Activated T-helper 1 cell treated with anti-CD3 and anti-CD28 coated beads, Interleukin-12 subunit alpha, Interleukin-12 subunit beta, Interleukin-2, Interleukin-4 antibody, amounts not matched to agents 30 ng/mL and 10 ng/mL and 1 ng/mL, durations not matched to agents 14 hours and 24 hours and 36 hours (primary cell): ENCODE measurements at places on chromosomes 7 and 10. TPM values are rescaled to one million over a fixed set of nuclear protein-coding genes. Genes with fewer than 3 reads are reported as not detected.

The HYCC1 gene
- total RNA-seq: 36.8 and 45.7 TPM in 2 replicates

The RAMP3 gene
- total RNA-seq: not detected in 2 replicates

The KLF14 gene
- not detected in 2 replicates for total RNA-seq

The PLCE1 gene
- total RNA-seq: not detected in 2 replicates

The SPACDR gene
- 2.8 and 2.9 TPM in 2 replicates for total RNA-seq

The GRID1 gene
- not detected in 2 replicates for total RNA-seq

The ATP5F1C gene
- total RNA-seq: 316 and 329 TPM in 2 replicates

The DGKI gene
- 27.3 and 30.2 TPM in 2 replicates for total RNA-seq

DNA sequence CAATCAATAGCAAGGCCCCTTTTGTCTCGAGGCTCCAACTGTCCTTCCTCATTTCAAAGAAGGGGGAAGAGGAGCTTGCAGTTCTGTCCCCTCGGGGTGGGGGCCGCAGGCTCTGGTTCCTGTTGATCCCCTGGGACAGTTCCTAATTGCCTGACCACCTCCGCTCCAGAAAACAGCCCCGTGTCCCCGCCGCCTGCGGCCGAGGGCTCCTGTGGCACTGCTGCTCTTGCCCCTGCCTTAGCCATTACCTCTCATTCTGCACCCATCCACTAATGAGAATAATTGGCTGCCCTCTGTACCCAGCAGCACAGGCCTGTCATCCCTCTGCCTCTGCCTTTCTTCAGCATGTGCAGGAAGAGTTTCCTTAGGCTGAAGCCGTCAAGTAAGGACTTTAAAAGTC is 668.3 kb upstream of the FOXK1 start:
- no peak for DNase-seq

- peak; percentile 41 for DNase-seq
Observed at GRCh38 chr10:102729029-102730026, 14.4 kb upstream of the WBP1L start.

GRCh38 chr7:41979834-41980307 is 257.1 kb downstream of the GLI3 start:
- DNase-seq: no peak

DNA sequence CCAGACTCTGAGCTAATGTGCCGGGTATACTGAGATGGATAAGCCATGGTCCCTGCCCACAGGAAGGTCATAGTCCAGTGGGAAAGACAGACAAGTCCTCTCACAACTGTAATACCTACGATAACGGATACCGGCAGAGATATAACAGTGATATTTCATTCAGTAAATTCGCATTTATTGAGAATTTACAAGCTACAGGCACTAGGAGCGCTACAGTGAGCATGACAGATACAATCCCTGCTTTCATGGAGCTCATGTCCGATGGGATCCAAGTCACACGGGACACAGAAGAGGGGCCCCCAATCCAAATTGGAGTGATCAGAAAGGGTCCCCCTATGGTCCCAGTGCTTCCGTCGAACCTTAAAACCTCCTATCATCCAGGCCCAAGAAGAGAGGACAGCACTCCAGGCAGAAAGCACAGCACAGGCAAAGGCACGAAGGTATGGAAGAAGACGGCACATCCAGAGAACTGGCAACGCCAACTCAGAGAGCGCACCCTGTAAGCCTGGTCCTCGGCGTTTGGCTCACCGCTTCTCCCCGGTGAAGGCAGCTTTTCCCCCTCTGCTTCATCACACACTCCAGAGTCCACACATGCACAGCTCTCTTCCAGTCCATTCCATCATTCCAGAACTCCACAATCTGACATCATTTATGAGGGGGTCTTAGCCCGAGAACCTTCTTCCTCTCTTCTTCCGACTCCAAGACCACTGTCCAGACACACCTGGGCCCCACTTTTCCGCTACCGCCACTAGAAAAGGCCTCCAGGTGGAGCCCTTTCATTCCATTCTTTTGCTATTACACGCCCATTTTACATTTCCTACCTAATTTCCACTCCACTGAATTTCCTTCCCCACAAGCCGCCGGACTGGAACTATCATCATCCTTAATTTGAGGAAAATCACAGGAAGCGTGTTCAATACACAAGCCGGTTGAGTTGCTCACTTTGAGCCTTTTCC is 47.8 kb upstream of the NKX2-3 start:
- DNase-seq: no peak

DNA sequence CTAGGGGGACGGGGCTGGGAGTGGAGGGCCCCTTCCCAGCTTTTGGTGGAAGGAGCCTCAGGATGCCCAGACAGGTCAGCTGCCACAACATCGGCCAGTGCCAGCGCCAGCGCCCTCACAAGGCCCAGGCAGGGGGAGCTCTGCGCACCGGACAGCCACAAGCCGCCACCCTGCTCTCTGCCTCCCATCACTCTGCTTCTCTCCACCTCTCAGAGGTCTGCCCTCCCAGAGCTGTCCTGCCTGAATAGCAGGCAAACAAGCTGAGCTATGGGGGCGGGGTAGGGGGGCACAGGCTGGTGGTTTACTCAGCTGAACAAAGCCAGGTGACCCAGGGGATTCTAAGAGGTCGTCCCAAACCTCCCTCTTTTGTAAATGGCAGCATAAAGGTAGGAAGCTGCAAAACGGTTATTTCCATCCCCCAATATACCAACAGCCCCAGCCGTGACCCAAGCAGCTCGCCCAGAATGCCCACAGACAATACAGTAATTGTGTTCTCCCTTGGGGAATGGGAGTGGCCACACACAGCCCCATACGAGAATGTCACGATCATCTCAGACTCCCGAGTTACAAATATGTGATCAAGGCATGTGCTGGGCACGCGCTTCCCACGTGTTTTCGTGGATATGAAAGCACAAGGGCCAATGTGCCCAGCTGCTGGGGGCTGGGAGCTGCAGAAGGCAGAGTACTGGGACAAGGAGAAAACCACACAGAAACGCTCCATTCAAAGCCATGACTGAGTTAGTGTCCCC is 19.7 kb downstream of the FAM53B start:
- no peak for DNase-seq

DNA sequence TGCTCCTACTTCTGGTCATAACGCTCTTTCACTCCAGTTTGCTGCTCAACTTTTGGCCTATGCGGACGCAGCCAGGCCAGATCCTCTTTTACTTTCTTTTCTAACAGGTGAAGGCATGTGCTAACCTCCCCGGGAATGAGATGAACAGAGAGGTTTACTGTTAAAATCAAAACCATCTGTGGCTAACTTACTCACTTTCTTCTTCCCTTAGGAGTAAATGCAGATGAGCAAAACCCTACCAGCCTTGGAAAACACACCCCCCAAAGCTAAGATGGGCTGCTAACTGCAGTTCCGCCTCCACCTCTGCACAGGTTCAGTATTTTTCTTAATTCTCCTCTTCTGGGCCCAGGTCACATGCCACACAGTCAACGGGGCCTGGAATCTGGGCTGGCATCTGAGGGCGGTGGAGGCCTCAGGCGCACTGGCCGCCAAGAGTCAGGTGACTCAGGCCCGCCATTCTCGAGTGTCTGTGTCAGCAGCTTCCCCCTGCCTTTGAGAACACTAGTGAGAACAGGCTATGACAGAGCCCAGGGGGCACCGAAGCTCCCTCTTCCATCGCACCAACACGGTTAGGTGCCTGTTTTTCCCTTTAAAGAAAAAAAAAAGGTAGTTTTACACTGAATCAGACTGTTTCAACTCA is 11.1 kb downstream of the FAM53B start:
- peak; percentile 32 for DNase-seq

DNA sequence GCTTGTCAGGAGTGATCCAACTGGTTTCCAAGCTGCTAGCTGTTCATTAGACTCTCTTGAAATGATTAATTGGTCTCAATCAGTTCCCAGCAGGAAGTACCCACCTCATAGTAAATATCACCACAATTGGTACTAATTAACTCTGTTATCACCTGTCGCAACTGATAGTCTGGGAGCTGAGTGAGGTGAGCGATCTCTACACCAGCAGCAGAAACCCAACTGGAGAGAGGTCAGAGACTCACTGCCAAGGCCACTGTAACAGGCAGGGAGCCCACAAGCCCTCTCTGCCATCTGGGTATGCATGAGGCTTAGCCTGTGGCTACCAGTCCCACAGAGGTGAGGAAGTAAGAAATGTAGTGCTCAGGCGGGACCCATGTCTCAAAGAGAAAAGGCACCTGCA is 245.5 kb downstream of the DYNC1I1 start:
- no peak for DNase-seq

GRCh38 chr7:155995183-155995612 is 182.9 kb upstream of the SHH start:
- DNase-seq: no peak

- peak; percentile 20 for DNase-seq
Observed at GRCh38 chr10:119090968-119091367, 10.4 kb upstream of the EIF3A start.

DNA sequence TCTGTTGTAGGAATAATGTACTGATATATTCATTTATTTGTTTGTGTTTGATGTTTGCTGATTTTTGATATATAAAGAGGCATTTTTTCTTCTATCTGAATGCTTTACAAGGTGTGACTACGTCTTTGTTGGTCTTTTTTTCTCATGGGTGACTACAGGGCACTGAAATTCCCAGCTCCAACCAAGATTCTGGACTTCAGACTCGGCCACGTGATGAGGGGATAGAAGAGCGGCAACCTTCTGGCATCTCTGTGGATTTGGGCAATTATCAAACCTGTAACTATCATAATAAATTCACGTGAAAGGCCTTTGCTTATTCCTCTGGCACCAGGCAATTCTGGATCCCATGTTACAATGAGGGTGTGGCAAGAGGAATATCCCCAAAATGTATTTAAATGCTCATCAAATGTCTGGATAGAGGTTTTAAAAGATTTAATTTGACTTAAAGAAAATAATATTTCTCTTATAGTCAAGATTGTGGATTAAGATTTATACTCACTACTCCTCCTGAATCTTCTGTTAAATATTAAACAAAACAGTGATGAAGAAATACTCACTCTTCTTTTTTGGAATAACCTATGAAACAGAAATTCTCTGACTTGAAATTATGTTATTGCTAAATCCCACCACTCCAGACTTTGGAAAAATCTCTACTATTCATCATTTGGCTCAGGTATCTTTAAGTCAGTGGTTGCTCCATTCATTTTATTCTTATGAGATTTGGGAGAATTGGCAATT is 276.3 kb downstream of the GPR37 start:
- no peak for DNase-seq

DNA sequence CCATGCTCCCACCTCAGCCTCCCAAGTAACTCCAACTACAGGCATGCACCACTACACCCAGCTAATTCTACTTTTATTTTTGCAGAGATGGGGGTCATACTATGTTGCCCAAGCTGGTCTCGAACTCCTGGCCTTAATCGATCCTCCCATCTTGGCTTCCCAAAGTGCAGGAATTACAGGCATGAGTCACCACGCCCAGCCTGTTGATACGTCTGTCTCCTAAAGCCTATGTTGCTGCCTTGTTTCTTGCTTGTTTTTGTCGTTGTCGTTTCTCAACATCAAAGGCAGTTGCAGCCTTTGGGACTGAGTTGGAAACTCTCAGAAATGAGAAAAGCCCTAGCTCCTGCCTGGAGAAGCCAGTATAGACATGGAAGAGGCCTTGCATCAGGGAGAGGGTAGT is 49.9 kb downstream of the SORBS1 start:
- no peak for DNase-seq

DNA sequence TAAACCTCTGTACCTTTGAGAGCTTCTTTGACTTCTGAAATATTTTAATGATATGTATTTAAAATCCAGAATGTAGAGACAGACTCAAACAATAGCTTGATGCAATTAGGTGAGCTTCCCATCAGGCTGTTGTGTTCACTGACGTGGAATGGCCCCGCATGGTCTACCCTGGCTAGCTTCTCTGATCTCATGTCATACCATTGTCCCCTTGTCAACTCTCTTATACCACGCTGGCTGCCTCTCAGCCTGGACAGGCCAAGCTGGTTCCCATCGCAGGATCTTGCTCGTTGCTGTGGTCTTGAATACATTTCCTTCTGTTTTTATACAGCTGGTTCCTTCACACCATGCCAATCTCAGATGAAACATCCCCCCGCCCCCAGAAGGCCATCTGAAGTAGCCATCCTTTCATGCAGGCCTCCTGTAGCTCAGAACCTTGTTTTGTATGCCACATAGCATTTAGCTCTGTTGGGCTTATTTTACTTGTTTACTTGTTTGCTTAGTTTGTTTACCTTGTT is 84.2 kb downstream of the FANK1 start:
- DNase-seq: no peak

GRCh38 chr10:44263771-44264170 is 121.1 kb downstream of the CXCL12 start:
- no peak for DNase-seq

DNA sequence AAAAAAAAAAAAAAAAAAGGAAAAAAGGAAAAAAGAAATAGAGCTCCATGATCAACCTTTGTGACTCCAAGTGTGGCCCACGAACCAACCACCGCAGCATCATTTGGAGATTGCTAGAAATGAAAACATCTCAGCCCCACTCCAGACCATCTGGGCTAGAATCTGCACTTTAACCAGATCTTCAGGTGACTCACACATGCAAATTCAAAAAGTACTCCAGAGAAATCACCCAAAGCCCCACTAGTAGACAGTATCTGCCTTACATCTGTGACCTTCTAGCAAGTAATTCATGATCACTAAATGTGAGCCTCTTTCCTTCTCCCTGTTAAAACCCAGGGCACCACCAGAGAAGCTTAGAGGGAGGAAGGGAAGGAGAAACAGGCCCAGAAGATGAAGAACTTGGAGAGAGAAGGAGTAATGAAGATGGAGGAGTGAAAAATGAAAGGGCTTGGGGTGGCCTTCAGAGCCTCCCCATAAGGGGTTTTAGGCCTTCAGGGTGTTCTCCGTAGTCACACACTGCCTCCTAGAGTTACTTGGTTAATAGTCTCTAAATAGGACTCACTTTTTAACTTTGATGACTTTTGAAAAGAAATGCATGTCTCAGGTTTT is 94.0 kb downstream of the SLC37A3 start:
- peak; percentile 27 for DNase-seq

- no peak for DNase-seq
Observed at GRCh38 chr10:677038-677437, 12.4 kb downstream of the DIP2C start.

DNA sequence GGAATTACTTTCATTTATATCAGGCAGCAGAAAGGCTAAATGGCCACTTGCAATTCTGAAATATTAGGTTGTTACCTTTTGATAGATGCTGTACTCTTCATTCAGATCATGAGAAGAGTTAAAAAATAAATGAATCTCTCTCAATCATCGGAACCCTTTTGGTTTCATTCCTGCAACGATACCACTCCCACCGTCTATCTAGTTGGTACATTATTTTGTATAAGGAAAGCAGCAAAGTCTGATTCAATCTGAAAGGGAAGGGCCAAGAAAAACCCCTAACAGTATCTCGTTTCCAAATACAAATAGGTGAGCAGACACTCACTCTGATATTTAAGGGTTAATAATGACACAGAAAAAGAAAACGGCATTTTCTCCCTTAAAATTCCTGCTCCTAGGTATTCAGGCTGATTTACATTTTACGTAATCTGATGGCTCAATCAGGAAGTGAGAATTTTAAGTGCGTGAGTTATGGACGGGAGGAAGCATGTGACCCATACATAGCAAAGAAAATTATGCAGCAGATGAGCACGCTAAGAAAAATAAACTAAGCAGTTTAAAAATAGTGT is 209.4 kb upstream of the KLF14 start:
- no peak for DNase-seq

GRCh38 chr10:4820804-4821401 is 5.1 kb upstream of the AKR1E2 start:
- DNase-seq: no peak
